ENCODE measurements at places on chromosomes 7 and 10.

DNA sequence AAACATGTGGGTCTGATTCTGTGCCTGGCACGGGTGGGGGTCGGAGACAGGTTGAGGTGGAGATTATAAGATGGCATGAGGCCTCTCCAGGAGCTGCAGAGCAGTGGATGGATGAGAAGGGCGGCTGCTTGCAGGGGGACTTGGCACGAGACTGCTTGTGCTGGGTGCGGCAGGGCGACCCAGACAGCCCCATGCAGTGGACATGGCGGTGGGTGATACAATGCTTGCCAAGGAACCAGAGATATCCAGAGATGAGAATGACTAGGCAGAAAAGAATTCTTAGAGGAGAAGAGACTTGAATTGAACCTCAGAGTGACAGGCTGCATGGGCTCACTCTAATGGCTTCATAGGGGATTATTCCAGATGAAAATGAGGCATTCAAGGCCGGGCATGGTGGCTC, 145.4 kb downstream of the NEURL1 start:
- ATAC-seq: no peak

DNA sequence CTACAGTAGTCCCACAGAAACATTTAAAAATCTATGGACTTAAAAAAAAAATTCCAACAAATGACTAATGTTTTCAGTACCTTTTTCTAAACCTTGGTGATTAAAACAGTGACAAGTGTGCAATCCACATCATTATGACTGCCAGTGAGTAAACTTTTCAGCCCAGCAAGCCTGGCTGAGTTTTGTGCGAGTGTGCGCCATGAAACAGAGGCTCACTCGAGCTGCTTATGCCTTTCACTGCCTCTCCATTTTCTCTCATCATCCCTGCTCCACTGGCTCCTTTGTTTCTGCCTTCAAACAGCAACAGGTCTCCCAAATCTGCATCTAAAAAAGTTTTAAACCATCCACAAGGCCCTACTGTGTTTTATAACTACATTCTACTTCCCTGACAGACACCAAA, 105.8 kb downstream of the USP6NL start:
- peak; percentile 81 for ATAC-seq

DNA sequence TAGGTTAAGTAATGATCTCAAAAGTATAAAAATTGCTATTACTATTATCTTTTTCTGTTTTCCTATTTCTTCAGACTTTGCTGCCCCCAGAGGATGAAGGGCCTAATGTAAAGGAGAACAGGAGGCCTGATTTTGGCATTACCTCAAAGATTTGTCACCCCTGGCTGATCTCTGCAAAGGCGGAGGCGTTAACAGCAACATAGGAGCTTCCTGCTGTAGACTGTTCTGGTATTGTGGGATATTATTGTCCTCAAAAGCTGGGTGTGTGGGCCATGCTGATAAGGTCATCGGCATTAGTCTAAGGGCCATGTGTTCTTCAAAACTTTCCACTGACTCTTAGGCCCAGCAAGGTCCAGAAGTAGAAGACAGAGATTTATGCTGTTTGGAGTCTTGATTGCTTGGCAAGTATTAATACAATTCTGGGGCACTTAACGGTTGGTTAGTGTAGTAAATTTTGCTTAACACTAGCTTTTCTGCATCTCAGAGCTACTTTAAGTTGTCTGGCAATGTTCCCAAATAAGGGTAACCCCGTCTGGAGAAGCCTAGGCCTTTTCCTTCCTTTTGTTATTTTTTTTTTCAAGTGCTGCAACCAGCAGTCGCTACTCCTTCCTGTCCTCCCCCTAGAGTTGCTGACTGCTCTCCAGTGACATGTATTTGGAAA, 14.0 kb upstream of the ENTPD1 start:
- ATAC-seq: peak; percentile 92

GRCh38 chr10:30467651-30468338, 33.8 kb downstream of the MAP3K8 start:
- peak; percentile 87 for ATAC-seq

- ATAC-seq: no peak
Observed at GRCh38 chr10:85433248-85433647, 933.3 kb downstream of the GRID1 start.

GRCh38 chr7:1922071-1922869, 252.2 kb downstream of the ELFN1 start:
- ATAC-seq: no peak

DNA sequence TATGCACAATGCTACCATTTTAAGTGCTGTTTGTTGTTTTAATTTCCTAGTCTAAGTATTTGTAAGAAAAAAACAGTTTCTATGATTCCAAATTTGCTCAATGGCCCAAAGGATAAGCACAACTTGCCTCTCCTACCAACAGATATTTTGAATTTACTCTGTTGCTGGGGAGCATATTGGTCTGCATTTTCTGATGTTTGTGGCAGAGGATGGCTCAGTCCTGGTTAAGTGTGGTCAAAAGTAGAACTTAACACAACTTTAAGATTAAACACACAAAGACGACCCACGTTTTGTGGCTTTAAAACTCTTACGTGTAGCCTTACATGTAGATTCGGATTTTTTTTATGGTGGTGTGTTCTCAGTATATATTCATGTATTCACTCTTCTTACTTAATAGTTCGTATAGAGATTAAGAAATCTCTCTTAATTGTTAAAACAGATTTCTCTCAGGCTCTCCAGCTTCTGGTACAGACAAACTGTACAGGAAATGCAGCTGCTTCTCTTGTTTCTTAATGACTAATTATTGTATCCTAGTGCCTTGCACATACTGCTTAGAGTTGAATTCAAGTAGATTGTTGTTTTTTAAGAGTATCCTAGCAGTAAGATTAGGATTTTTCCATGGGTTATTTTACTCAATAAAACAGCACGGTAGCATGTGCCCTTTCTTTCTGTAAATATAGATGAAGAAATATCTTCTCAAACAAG, 86.2 kb downstream of the GPR85 start:
- no peak for ATAC-seq

Data from stimulated activated memory B cell treated with anti-CD40 and anti-IgM and Interleukin-4, amounts not matched to agents 10 μg/mL and 1 μg/mL and 100 μg/mL, for 72 hours (primary cell).